Stimulated activated CD4-positive, alpha-beta T cell treated with anti-CD3 and anti-CD28 coated beads, TNF-alpha, amount 100 ng/mL, for 1 hour (primary cell): ENCODE measurements at places on chromosomes 2 and 18.

GRCh38 chr2:10273215-10274175 is 29.2 kb upstream of the HPCAL1 start:
- no peak for DNase-seq

GRCh38 chr2:144449028-144449406 is 70.9 kb downstream of the ZEB2 start:
- no peak for DNase-seq

DNA sequence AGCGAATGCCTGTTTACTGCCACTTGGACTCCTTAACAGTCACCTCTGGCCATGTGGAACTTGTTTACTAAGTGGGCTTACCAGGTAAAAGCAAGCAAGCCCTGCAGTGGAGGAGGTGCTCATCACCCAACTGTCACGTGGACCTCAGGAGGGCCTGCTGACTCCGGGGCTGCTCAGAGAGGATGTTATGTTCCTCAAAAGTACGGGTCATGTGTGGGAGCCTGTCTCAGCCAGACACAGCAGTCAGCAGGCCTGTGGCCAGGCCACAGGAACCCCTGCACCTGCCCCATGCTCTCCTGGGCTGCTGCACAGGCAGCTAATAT is 36.2 kb downstream of the AMER3 start:
- no peak for DNase-seq

GRCh38 chr2:26245810-26246209 is 1.1 kb downstream of the HADHB start:
- DNase-seq = no peak

DNA sequence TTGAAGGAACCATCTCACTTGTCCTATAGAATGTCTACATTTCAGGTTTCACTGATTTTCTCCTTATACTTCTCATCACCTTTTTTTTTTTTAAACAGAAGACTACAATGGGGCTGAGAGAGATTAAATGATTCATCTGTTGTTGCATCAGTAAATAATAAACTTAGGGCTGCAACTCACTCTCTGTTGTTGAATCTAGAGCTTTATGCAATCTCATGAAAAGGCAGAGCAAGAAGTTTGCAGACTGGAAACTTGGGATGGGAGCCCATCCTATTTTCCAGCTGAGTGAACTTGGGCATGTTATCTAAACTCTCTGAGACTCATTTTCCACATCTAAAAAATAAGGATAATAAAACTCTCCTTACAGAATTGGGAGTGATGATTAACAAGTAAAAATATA is 58.4 kb downstream of the PDE1A start:
- DNase-seq = no peak
